ENCODE measurements at places on chromosomes 2 and 18.

- no peak for DNase-seq
Observed at GRCh38 chr2:241115361-241115760, 13.3 kb upstream of the MTERF4 start.

DNA sequence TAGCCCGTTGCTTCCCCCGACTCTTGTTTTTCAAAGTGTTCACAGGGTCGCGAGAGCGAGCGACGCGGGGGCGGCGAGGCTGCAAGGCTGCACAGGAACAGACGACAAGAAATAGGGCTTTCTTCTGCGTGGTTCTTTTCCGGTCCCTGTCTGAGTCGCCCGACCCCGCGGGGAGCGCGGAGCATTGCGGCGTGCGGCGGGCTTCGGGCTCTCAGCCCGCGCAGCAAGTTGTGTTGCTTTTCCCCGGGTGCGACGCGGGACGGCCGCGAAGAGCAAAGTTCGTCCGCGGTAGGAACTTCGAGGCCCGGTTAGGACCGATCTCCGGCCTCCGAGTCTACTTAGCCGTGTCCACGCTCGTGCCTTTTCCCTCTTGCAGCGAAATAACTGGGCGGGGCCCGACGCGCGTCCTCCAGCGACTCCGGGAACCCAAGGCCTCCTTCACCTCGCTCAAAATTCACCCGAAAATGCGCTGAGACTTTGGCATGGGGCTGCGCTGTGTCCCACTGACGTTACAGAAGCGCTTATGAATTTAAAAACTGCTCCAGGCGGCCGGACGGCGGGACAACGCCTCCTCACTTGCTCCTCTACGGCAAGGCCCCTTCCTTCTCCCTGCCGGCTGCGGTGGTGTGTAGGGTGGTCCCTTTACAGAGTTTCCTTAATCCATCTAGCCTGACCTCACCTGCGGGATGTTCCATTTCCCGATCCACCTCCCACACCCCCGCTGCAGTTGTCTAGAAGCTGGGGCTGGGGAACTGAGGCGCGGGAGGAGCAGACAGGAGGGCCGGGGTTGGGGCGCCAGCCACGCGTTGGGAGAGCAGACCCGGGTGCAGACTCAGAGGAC is 1.5 kb upstream of the BCL2L11 start:
- no peak for DNase-seq

GRCh38 chr2:138486363-138487198 is 15.0 kb upstream of the SPOPL start:
- DNase-seq, result no peak

DNA sequence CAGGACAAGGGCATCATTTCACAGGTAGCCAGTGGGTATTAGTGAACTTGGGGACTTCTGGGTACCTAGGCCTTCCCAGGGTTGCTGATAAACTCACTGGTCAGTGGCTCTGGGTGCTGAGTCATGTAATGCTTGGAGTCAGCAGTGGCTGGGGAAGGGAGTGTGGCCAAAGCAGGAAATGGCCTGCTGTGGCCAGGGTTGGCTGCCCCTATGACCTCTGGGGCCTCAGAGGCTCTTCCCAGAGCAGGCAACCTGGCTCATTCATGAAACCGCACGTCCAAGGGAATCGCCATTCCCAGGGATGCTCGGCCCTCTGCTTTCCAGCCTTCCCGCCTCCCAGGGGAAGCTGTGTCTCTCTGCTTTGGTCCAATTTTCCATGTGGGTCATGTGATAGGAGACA is 294.9 kb downstream of the DYSF start:
- no peak for DNase-seq

- no peak for DNase-seq
Observed at GRCh38 chr2:165777522-165778186, 16.4 kb downstream of the GALNT3 start.

All from T-helper 1 cell (primary cell).